ENCODE measurements at places on chromosomes 7 and 10.

- DNase-seq: peak; percentile 2
Measured at GRCh38 chr7:5177060-5177459, 13.0 kb upstream of the WIPI2 start.

GRCh38 chr10:17073725-17074540 lies 55.7 kb downstream of the CUBN start:
- no peak for DNase-seq

DNA sequence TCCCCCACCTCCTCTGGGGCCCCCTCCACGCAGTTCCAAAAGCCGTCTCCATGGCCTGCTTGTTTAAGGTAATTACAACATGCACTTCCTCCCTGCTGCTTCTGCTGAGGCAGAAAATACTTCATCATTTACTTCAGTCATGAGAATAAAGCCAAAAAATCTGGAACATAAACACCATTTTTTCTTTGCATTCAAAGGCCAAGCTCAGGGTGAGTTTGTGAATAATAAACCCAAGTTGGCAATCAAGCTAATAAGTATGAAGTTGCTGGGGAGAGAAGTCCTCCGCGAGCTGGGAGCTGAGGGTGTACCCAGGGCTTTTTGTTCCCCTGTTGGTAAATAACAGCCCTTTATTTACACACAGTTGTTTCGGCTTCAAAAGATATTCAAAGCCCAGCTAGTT lies 70.5 kb downstream of the FAM204A start:
- no peak for DNase-seq

- no peak for DNase-seq
Measured at GRCh38 chr10:103751667-103752290, 103.6 kb downstream of the SH3PXD2A start.

DNA sequence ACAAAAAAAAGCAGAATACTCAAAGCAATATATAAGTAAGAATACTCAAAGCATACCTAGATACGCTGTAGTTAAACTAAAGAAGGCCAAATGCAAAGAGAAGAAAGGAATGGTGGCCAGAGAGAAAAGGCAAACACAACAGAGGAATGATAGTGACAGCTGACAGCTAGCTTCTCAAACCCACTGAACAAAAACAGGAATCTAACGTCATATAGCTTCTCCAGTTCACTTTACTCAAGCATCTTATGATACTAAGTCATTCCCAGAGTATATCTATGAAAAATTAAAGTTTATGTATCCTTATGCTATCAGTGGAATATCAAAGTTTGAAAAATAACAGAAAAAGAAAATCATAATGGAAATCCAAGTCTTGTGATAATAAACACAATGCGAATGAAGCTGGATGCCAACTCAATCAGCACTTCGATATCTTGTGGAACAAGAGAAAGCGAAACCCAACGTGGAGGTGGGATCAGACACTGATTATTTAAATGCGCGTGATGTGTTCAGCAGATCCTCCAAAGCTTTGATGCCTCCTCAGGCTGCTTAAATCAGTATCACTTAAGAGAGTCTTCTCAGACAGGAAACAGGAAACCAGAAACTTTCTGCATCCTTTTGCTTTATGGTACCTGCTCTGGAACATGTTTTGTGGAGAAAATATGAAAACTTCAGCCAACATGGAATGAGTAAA lies 102.8 kb downstream of the PIP4K2A start:
- no peak for DNase-seq

DNA sequence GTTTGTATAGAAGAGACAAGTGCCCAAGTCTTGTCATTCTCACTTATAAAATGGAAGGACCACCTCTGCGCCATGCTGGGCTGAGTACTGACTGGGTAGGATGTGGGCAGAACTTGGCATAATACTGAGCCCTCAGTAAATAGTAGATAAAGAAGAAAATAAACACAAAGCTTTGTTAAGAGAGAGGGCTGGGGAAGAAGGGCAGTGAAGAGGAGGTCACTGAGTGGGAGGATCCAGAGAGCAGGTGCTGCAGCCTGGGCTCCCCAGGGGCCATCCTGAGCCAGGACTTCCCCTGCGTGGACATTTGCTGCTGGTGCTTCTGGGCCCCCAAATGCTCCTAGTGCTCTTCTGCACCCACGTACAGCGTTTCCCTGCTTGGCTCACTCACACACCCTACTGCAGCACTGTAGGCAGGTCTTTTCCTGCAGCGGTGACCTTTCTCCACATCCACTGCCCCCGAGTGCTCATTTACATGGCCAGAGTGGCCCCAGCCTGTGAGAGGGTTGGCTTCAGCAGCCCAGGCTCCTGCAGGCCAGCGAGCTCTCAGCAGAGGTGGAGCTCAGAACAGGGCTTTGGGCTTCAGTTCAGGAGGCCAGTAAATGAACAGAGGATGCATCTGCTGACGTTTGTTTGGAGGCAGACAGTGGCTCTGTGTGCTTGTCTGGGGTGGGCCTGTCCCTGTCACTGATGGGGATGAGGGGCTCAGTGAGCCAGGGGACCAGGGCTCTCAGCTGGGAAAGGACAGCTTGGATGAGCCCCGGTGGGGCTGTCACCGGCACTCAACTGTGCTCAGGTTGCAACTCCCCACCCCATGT lies 164.6 kb downstream of the ADARB2 start:
- DNase-seq: no peak

DNA sequence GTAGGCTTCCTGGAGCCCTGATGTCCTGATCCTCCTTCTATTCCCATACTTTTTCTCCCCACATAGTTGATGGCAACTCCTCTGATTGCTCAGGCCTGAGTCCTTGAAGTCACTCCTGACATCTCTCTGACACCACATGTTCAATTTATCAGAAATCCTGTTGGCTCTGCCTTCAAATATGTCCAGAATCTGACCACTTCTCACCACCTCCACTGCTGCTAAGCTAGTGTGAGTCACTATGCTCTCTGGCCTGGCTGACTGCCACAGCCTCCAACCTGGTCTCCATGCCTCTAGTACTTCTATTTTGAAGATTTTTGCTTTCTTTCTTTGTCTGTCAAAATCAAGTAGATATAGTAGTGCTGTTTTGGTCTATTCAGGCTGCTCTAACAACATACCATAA lies 53.0 kb downstream of the TMEM229A start:
- DNase-seq: no peak

- DNase-seq: no peak
Measured at GRCh38 chr10:16779384-16779915, 37.8 kb downstream of the RSU1 start.

DNA sequence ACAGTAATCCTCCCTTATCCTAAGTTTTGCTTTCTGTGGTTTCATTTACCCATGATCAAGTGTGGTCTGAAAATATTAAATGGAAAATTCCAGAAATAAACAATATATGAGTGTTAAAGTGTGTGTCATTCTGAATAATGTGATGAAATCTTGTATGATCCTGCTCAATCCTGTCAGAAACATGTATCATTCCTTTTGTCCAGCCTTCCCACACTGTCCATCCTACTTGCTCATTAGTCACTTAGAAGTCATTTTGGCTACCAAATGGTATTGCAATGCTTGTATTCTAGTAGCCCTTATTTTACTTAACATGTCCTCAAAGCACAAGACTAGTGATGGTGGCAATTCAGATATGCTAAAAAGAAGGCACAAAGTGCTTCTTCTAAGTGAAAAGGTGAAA lies 1211.2 kb upstream of the SORCS1 start:
- DNase-seq: no peak

GRCh38 chr10:68878496-68878895 lies 22.6 kb upstream of the DDX50 start:
- DNase-seq: no peak

- no peak for DNase-seq
Measured at GRCh38 chr7:108091461-108091831, 38.7 kb downstream of the LAMB4 start.

DNA sequence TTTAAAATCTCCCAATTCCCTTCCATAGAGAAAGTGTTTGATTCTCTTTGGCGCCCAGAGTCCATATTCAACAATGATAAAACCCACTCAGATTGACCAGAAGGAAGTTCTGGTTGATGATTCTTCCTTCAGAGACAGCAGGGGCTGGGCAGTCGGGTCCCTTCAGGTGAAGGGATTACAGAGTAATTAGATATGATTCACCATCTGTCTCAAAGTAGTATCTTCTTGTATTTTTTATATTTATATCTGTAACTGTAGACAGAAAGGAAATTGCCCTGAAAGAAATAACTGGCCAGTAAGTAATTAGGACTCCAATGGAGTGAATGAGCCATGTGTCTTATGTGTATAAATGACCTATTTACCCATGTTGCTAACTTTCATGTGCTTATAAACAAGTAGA lies 156.0 kb downstream of the PLCE1 start:
- no peak for DNase-seq

DNA sequence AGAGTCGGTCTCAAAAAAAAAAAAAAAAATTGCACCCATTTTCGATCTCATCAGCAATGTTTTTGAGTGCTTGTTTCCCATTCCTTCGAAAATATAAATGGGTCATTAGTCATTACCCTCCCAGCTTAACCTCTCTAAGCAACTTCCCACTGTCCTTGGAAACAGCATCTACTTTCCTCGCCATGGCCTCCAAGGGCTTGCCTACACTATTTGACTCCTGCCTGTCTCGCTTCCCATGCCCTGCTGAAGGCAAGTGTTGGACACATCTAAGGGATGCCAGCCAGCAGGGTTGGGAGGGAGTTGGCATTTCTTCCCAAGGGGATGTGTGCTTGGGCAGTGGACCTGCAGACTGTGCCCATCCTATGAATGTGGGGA lies 12.7 kb upstream of the RHBDD2 start:
- DNase-seq: no peak

- no peak for DNase-seq
Measured at GRCh38 chr7:80139236-80139635, 4.6 kb downstream of the GNAI1 start.

- DNase-seq: no peak
Measured at GRCh38 chr7:16203065-16203464, 218.3 kb downstream of the CRPPA start.

DNA sequence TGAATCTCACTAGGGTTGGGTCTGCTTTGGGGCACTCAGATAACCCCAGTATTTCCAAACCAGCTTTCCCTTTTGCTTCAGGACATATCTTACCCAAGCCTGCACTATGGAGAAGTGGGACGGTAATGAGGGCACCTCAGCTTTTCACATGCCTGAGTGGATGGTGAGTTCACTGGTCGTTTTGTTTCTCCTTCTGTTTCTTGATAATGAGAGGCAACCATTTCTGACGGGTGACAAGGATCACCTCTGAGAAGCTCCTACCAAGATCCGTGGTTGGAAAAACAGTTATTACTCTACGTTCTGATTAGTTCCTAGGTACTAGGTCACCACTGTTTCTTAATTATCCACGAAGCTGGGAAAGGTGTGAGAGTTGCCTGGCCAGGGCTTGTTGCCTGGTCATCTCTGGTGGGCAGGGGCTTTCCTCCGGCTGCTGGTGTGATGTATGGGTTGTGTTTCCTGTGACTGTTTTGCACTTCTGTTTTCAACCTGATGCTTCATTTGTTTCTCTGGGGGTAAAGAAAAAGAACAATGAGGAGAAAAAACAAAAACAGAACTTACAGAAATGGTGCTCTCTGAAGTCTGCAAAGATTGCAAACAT lies 65.7 kb upstream of the STRIP2 start:
- DNase-seq: no peak

- no peak for DNase-seq
Measured at GRCh38 chr7:134180376-134180775, 53.2 kb downstream of the LRGUK start.

DNA sequence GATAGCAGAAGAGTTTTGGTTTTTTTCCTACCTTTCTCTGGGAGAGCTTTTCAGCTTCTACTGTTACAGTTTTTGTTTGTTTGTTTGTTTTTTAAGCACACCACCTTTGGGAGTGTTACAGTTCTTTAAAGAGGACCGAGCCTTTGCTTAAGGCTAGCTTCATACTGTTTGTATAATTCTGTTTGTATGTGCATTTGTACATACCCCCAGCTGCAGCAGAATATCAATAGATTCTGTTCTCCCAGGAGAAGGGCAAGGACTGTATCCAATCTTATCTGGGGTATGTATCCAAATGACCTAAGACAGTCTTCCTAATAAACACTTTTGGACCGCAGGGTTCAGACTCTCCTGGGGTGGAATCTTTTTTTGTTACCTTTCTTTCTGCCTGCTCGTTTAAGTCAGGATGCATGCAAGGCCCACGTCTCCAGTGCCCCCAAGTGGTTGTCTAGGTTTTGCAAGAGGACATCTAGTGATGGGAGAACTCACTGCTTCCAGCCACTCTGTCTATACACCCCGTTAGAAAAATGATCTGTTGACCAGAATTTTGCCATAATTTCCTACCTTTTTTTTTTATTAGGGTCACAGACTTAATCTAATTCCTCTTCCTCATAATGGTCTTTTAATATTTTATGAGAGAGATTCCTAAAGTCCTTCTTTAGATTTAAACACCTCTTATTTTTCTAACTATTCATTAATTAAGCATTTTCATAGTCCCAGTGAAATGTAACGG lies 23.9 kb downstream of the NRF1 start:
- peak; percentile 34 for DNase-seq

GRCh38 chr10:6141296-6142151 lies 52.7 kb downstream of the RBM17 start:
- DNase-seq: no peak

DNA sequence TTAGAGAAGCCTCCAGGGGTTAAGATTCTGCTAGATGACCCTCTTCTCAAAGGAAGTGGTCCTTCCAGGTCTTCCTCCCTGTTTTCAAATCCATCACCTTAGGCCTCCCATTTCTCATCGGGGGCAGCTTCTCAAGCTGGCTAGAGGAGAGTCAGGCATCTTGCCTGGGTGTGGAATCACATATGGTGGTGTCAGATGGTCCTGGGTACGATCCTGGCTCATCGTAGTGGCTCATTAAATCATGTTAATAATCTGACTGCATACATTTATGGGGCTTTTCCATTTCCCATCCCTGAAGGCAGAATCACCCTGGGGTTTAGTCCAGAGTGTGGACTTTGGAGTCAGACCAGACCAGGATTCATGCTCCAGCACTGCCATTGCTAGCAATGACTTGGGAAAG lies 132.6 kb downstream of the RPS24 start:
- DNase-seq: no peak

DNA sequence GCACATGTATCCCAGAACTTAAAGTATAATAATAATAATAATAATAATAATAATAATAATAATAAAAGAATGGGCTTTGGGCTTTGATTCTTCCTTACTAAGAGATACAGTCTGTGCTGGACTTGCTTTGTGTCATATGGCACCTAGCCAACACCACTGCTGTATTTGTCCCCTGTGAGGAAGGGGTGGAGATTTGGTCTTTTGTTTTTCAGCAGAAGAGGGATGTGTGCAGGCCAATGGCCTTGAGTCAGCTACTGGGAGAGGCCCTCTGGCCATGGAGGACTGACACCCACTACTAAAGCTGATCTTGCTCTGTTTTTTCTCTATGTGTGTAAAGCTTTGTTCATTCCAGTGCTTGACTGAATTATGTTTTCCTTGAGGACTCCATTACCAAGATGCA lies 573.0 kb upstream of the PCDH15 start:
- no peak for DNase-seq

GRCh38 chr10:75497997-75498883 lies 66.8 kb downstream of the LRMDA start:
- no peak for DNase-seq

- no peak for DNase-seq
Measured at GRCh38 chr10:109866995-109867635, 56.2 kb downstream of the XPNPEP1 start.

GRCh38 chr10:14611968-14612693 lies 162.6 kb downstream of the FAM107B start:
- no peak for DNase-seq

- DNase-seq: peak; percentile 41
Measured at GRCh38 chr7:1936531-1937251, 266.6 kb downstream of the ELFN1 start.
